ENCODE measurements at places on chromosomes 4 and X. TPM values are rescaled to one million over a fixed set of nuclear protein-coding genes. Genes with fewer than 3 reads are reported as not detected.

The NUDT11 gene
- total RNA-seq, result 0.37 TPM

The DAPP1 gene
- total RNA-seq, result 39.5 TPM

The TRMT2B gene
- 25.8 TPM for total RNA-seq

The SOWAHB gene
- not detected for total RNA-seq

The ITIH6 gene
- total RNA-seq, result not detected

The INTU gene
- total RNA-seq, result not detected

The SMIM31 gene
- not detected for total RNA-seq

The SATL1 gene
- total RNA-seq, result not detected

The DIPK2B gene
- total RNA-seq, result not detected

The TRIML2 gene
- not detected for total RNA-seq

The CXCL11 gene
- not detected for total RNA-seq

The S100G gene
- total RNA-seq, result not detected

The PITX2 gene
- not detected for total RNA-seq

The TXK gene
- total RNA-seq, result 50.1 TPM

The HTR2C gene
- total RNA-seq, result not detected

The CT45A2 gene
- not detected for total RNA-seq

The SLC4A4 gene
- total RNA-seq, result 1.5 TPM

The CCDC110 gene
- total RNA-seq, result not detected

The TRO gene
- total RNA-seq, result 0.54 TPM

The GATA1 gene
- not detected for total RNA-seq

The CCSER1 gene
- total RNA-seq, result not detected

The CXCL13 gene
- not detected for total RNA-seq

The DCUN1D4 gene
- 25.7 TPM for total RNA-seq

The GPAT3 gene
- total RNA-seq, result 4.1 TPM

The IRS4 gene
- not detected for total RNA-seq

The P2RY4 gene
- total RNA-seq, result 0.25 TPM

The RFC1 gene
- 78.3 TPM for total RNA-seq

The SMC1A gene
- 157 TPM for total RNA-seq

The GAGE12H gene
- not detected for total RNA-seq

The SPANXA2 gene
- total RNA-seq, result not detected

The EFHC2 gene
- total RNA-seq, result 2.3 TPM

The COL4A6 gene
- total RNA-seq, result not detected

The SLC34A2 gene
- total RNA-seq, result not detected
